A549 treated with ZK216348 at 1 μM for 4 hours (cell line): ENCODE measurements at places on chromosomes 3 and 15. TPM values are rescaled to one million over a fixed set of nuclear protein-coding genes. Genes with fewer than 3 reads are reported as not detected.

The SMCO1 gene
- not detected in 5 replicates for total RNA-seq

The RAB6B gene
- 0.91 to 2.7 TPM (median 2.5 TPM) in 5 replicates for total RNA-seq

The CCRL2 gene
- 0.14 to 0.42 TPM (median 0.16 TPM) in 3 of 5 replicates, not detected in the others for total RNA-seq

The KIF7 gene
- total RNA-seq = 3.1 to 5.6 TPM (median 4.8 TPM) in 5 replicates

The SERPINI2 gene
- not detected in 5 replicates for total RNA-seq
